ENCODE measurements at places on chromosomes 1 and 21. TPM values are rescaled to one million over a fixed set of nuclear protein-coding genes. Genes with fewer than 3 reads are reported as not detected.

DNA sequence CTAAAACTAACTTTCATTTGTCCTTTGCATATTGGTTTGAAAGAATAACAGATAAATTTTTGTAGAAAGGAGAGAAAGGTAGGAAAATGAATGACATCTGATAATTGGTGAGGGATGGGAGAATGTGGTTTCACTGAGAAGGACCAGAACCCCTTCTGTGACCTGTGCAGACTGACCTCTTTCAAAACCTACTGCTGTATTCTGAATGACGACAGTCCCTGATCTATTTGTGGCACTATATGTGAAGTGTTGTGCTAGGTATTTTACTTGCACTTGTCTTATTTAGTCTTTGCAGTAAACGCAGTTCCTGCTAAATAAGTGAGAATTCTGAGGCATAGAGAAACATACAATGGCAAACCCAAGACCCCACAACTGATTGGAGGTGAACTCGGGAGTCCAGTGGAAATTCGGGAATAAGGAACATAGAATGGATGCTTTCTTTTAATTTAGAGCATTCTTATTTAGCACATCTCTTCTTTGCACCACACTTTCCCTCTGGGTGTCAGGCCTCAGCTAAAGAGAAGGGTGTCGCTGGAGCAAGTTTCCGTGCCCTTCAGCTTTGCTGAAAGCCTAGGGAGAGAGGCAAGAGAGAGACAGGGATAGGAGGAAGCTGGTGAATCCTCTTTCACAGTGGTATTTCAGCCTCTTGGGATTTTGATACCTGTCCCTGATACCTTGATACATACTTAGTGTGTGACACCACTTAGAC lies 230.2 kb downstream of the PAPPA2 start:
- DNase-seq: no peak

DNA sequence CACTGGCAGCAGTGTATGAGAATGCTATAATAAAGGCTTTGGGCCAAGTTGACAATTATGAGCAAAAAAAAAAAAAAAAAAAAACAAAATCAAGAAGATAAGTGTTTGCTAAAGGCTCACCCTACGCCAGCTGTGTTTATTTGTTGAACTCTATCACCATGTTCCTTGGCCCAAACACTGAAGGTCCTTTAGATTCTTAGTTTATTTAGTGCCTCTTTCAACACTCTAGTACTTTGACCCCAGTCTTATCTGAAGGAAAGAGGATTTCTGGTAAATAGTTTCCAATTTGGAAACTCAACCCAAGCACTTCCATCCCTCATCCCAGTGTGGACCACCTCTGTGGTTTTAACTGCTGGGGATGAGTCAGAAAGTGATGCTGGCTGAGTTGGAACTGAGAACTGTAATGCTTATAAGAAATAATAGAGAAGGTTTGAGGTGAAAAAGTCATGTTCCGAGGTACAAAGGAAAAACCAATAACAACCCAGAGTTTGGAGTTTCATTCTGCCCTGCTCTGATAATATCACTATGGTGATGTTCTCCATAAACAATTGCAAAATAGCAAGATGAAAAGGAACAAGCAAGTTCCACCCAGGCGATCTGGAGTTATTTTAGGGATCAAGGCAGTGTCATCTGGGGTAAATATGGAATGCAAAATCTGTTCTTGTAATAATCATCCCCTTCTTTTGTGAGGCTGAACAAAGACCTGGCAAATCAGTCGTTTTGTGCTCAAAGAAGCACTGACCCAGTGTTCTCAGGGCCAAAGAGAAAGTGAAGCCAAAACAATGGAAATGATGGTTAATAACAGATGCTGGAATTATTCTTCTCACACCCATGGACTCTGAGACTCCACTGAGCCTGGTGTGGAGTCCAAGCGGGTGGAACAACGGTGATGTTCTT lies 19.7 kb upstream of the CAPZB start:
- no peak for DNase-seq

- no peak for DNase-seq
These were observed 66.8 kb downstream of the SASS6 start for GRCh38 chr1:100065969-100066227.

TOR1AIP1 gene
- total RNA-seq: 145 TPM

TOR1AIP2 gene
- 46.0 TPM for total RNA-seq

DNA sequence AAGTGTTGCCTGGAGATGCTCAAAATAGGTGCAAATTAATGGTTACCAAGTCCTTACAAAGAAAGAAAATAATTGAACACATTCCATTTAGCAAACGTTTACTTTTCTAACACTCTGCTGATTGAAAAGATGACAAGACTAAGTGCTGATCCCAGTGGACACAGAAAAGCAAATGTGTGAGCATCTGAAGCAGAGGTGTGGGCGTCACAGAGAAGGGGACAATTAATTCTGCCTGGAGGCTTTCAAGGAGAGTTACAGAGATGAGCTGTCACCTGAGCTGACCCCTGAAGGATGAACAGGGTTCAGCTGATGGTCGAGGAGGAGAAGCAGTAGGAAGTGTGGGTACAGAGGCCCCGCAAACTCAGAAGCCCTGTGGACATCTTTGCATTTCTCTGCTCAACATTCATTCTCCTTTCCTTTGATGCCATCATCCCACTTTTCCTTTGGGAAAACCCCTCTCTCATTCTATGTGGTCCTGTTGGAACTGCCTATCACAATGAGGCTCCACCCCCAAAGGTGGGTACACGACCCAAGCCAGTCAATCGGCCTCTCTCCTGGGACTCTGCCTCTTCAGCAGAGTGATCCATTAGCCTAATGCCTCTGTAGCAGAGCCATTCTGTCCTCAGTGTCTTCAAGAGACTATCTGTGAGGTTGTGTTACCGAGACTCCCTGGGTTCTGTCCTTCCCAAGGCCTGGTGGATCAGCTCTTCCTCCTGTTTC lies 17.2 kb upstream of the PLA2G2E start:
- DNase-seq: no peak

DNA sequence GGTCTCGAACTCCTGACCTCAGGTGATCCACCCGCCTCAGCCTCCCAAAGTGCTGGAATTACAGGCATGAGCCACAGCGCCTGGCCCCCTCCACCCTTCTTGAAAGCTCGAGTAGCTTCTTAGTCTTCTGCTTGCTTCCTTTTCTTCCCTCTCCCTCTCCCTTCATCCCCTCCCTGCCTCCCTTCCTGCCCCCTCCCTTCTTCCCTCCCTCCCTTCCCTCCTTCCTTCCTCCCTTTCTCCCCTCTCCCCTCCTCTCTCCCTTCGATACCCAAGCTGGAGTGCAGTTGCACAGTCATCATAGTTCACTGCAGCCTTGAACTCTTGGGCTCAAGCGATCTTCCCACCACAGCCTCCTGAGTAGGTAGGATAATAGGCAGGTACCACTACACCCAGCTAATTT lies 11.8 kb downstream of the KHDRBS1 start:
- no peak for DNase-seq

MPL gene
- total RNA-seq: not detected

GRCh38 chr1:204316164-204316563 lies 43.6 kb downstream of the PLEKHA6 start:
- no peak for DNase-seq

DNA sequence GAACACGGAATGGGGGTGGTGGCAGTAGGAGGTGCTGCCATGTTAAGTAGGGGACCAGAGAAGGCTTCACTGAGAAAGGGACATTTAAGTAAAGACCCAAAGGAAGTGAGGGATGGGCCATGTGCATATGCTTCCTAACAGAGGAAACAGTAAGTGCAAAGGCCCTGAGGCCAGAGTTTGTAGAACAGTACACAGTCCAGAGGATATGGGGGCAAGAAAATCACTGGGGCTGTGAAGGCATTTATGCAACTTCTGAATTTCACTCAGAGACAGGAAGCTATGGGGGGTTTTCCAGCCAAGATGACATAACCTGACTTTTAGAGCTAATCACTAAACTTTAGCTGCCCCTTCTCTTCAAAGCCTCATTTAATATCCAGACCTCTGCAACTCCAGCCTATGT lies 202.5 kb upstream of the EDN2 start:
- no peak for DNase-seq

GPN2 gene
- 9.6 TPM for total RNA-seq

DNA sequence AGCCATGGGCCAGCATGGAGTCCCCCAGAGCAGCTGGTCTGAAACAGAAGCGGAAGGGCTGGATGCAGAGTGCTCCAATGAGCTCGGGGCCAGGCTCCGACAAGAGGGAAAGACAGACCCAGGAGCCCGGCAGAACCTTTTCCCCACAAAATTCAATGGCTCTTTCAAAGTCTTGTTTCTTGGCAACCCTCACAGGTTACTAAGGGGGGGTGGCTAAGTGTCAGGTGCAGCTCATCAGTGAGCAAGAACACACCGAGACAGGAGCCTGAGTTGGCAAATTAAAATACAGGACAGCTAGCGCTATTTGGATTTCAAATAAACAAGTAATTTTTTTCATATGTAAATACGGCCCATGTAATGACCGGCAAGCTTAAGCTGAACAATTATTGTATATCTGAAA lies 27.3 kb downstream of the PGBD5 start:
- no peak for DNase-seq

FLG2 gene
- total RNA-seq: not detected

DNA sequence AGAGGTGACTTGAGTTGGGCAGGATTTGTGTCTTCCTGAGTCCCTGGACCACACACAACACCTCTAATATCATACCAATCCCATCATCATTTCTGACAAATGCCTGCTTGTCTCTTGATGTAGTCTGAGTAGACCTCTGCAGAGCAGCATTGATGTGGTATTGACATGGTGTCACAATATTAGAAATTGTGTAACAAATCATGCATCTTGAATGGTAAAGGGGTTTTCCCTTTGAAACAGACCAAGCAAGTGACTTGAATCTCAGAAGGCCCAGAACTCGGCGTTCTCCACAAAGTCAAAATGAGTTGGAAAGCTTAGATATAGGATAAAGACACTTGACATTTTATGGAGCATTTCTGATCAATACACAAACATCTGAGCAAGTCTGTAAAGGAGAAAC lies 72.7 kb upstream of the KIRREL1 start:
- no peak for DNase-seq

C1orf87 gene
- not detected for total RNA-seq

DNA sequence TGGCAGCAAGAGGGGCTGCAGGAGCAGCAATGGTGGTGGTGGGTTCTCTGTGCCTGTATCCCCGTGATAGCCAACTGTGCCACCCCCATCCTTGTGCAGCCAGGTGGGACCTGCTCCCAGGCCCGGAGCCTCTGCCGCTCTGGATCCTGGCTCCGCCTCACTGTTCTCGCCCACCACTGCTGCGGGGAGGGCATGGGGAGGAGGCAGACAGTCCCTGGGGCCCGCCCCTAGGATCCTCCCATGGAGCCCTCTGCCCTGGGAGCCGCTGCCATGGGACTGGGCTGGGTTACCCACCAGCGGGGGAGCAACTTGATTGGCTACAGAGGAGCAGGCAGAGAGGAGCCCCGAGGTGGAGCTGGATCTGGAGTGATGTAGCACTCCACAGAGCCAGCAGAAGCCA lies 31.6 kb downstream of the CD1D start:
- no peak for DNase-seq

CD1B gene
- total RNA-seq: not detected

GNL2 gene
- 27.3 TPM for total RNA-seq

GRCh38 chr1:81369833-81370232 lies 430.9 kb upstream of the ADGRL2 start:
- no peak for DNase-seq

RAB25 gene
- not detected for total RNA-seq

S100A1 gene
- 12.4 TPM for total RNA-seq

- no peak for DNase-seq
These were observed 5.8 kb downstream of the DCAF8 start for GRCh38 chr1:160256396-160257046.

DNA sequence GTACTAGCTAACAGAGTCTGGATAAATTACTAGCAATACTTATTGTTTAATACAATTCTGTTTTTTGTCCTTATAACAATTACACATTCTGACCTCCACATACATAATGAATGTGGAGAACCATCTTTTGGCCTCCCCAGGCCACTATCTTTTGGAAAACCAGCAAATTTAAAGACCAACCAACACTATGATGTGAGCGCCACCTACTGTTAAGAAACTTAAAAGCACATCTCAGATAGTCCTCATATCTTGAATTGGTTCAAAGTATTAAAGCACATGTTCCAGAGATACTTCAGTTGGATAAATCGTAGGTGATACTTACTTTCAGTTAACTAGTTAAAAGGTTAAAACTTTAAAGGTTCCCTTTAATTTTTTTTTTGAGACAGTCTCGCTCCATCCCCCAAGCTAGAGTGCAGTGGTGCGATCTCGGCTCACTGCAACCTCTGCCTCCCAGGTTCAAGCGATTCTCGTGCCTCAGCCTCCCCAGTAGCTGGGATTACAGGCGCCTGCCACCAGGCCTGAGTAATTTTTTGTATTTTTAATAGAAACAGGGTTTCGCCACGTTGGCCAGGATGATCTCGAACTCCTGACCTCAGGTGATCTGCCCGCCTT lies 29.3 kb upstream of the USP1 start:
- DNase-seq: no peak

- DNase-seq: no peak
These were observed 25.8 kb upstream of the VPS26C start for GRCh38 chr21:37292941-37293340.

GRCh38 chr1:61327436-61327835 lies 245.1 kb downstream of the NFIA start:
- DNase-seq: no peak

DNA sequence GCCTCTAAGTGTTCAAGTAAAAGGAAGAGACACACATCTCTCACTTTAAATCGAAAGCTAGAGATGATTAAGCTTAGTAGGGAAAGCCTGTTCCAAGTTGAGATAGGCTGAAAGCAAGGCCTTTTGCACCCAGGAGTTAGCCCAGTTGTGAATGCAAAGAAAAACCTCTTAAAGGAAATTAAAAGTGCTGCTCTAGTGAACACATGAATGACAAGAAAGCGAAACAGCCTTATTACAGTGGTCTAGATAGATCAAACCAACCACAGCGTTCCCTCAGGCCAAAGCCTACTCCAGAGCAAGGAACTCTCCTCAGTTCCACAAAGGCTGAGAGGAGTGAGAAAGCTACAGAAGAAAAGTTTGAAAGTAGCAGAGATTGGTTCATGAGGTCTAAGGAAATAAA lies 14.9 kb downstream of the TCP10L start:
- no peak for DNase-seq

TNFSF4 gene
- total RNA-seq: 2.3 TPM

- DNase-seq: no peak
These were observed 871 bp upstream of the PSMA5 start for GRCh38 chr1:109427171-109427467.

- no peak for DNase-seq
These were observed 3.6 kb downstream of the AJAP1 start for GRCh38 chr1:4657960-4658541.

All from esophagus muscularis mucosa (tissue), 4 donors.